ENCODE measurements at places on chromosomes 7 and 10.
A peak's percentile ranks its signal among the peaks of the same experiment; 100 is the strongest.

DNA sequence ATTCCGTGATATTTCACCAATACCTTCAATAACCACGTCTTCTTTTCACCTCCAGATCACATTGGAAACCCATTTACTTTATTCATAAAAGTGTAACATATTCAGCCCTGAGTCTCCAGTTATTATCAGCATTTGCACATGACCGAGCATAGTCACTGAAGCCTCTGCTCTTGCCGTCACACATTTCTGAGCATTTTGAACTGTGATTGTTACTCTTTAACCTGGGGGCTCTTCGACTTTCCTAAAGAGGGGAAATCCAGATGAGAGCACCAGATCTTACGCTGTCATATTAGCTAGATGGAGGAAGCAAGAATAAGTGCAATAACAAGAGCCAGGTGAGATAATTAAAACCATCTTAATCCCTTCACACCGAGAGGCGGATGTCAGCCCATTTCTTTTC is 260.0 kb upstream of the NRP1 start:
- no peak for DNase-seq

DNA sequence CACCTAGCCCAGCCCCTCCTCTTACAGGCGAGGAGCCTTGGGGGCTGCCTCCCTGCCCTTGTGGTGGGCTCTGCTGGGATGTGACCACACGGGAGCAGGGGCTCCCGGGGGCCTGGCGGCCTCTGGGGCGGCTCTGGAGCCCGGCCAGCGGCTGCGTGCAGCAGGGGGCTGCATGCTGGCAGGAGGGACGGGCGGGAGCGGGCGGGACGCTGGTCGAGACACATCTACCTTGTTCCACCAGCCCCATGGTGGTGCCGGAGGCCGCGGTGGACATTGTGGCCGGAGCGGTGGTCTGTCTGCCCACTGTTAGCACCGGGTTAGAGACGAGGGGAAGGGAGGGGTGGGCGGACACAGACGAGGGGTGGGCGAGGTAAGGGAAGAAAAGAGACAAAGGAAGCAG is 38.6 kb downstream of the YKT6 start:
- DNase-seq: no peak

DNA sequence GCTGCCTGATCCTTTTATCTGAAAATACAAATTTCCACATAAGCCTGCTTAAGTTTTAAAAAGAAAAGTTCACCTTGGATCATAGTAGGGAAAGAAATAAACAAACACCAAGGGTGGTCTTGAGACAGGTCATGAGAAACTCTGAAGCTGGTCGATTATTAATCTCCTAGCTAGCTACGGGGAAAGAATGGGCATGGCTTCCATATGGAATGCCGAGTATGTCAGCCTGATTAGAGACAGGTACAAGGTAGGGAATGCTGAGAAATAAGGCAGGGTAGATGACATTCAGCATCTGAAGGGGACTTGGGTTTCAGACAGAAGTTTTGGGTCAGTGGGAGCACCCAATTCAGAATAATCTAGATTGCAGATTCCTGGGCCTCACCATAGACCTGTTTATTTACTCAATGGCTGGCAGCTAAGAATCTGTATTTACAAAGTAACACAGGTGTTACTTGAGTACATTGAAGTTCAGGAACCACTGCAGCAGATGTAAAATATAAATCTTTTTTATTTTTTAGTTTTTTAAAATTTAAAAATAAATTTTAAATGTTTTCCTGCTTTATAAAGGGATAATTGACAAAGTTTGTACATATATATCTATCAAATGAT is 49.0 kb downstream of the SCIN start:
- no peak for DNase-seq

DNA sequence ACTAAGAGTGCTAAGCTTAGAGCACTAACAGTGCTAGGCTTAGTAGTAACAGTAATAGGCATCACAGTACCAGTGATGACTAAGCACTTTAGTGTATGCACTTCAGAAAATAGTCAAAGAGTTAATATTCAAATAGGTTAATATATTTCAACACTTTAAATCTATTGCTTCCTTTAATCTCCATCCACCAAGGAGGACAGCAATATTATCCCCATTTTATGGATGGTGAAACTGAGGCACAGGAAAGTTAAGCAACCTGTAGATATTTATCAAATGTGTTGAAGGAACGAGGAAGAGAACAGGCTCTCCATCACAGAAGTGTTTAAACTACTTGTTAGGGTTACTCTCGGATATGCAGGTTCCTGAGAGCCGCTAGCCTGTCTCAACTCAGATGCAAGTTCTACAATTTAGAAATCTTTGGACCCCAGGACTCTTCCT is 165.5 kb downstream of the PRKAG2 start:
- DNase-seq: no peak

- no peak for DNase-seq
Measured at GRCh38 chr7:41592794-41593193, 110.1 kb downstream of the INHBA start.

GRCh38 chr10:6734286-6734685 is 154.2 kb upstream of the PRKCQ start:
- DNase-seq: no peak

GRCh38 chr10:112896722-112897121 is 53.3 kb upstream of the TCF7L2 start:
- DNase-seq: no peak

DNA sequence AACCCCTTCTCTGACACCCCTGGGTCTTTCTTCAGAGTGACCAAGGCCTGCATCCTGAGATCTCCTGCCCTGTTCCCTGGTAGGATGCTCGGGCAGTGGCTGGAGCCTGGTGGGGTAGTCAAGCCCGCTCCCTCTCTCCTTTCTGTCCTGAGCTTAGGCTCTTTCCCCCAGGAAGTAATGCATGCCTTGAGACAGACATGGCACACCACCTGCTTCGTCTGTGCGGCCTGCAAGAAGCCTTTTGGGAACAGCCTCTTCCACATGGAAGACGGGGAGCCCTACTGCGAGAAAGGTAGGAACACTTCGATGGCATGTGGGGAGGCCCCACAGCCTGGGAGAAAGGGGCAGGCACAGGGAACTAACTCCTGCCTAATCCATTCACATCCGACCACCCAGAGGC is 37.9 kb upstream of the BMPR1A start:
- DNase-seq: no peak

DNA sequence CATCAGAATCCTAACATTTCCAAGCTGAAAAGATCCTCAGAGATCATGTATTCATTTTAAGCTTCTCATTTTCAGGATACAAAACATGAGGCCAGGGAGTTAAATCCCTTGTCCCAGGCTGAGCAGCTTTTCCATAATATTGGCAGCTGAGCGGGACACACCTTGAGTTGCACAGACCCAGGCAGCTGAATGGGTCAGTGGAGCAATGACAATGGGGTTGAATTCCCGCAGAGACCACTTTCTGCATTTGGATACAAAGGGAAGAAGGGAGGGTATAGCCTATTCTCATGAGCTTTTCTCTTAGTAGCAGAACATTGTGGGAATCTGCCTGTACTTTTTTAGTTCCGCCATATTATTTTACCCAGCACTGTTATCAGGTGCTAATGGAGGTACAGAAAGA is 49.5 kb downstream of the PRR15 start:
- DNase-seq: no peak

- DNase-seq: no peak
Measured at GRCh38 chr7:112160130-112160770, 45.9 kb downstream of the DOCK4 start.

GRCh38 chr10:31876652-31877352 is 51.8 kb downstream of the ARHGAP12 start:
- no peak for DNase-seq

- no peak for DNase-seq
Measured at GRCh38 chr7:93861325-93861949, 29.1 kb downstream of the TFPI2 start.

DNA sequence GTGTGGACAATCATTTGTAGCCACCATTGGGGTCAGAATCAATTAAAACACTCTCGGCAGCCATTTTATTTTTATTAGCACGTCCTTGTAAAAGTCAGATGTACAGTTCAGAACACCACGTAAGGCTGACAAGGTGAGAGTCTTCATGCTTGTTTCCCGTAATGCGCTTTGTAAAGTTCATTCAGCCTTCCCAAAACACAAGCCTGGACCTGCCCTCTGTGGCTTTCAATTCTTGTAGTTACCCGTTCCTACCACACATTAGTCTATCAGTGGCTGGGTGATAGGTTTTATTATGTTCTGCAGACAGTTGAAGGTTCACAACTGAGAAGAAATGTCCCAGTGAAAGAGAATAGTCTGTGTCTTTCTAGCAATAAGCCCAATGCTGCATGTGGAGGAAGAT is 35.4 kb downstream of the GAD2 start:
- DNase-seq: no peak

GRCh38 chr7:134034652-134035051 is 92.5 kb upstream of the LRGUK start:
- DNase-seq: no peak

GRCh38 chr7:49866076-49866735 is 92.8 kb downstream of the VWC2 start:
- DNase-seq: no peak

- DNase-seq: no peak
Measured at GRCh38 chr7:44247868-44248651, 47.3 kb downstream of the YKT6 start.

DNA sequence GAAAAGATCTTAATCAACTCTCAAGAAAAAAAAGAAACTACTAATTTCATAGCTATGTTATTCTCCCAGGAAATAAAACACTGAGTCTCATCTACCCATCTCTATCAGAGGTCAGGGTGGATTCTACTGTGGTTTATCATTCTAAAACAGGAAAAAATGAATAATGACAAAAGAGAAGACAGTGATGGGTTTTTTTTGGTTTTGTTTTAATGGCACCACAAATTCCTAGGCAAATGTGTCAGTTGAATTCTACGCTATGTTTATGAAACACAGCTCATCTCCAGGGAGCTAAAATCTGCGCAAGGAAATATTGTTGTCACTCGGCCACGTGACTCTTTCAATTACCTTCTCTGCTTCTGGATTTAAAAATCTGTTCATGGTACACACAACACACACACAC is 393.4 kb upstream of the SORCS1 start:
- DNase-seq: no peak

DNA sequence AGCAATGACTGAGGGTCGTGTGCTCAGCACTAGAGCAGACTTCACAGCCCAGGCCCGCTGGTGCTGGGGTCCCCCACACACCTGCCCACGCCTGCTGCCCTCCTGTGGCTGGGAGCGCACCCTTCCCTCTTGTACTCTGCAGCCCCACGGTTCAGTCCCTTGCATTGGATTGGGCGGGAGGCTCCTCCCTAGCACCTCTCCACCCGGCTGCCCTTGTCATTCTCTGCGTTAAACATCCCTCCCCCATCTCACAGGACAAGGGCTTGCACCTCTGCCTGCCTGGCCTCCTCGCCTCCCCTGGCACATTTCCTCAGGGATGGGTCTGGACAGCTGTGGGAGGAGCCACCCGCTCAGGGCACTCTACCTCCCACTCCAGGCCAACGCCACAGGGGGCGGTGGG is 68.6 kb downstream of the ALOX5 start:
- no peak for DNase-seq

GRCh38 chr7:44748948-44749731 is 493 bp downstream of the ZMIZ2 start:
- peak; percentile 68 for DNase-seq
